Stimulated activated naive B cell treated with anti-CD40 and anti-IgM and Interleukin-4, amounts not matched to agents 10 μg/mL and 1 μg/mL and 100 μg/mL, for 72 hours (primary cell): ENCODE measurements at places on chromosomes 5 and 9.

- DNase-seq: no peak
Observed at GRCh38 chr9:135480071-135480939, 723 bp downstream of the PPP1R26 start.

DNA sequence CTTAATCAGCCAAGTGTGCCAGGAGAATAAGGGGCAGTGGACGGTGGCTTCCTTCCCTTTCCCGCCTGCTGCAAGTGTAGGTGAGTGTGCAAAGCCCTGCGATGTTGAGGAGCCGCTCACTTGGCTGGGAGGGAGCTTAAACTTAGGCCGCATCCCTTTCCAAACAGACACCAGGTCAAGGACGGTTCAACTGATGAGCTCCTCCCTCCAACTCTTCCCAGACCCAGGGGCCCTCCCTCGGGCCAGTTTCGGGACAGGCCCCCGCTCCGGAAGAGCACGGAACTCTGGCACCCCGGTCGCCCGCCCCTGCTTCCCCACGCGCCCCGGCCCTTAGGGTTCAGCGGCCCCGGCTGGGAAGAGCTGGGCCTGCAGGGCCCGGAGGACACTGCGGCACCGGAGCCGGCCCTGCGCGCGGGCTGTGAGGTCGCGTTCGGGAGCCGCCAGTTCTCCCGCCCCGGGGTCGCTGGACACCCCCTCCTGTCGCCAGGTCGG, 481 bp downstream of the MRPL36 start:
- peak; percentile 14 for DNase-seq

GRCh38 chr5:9739135-9739534, 109.0 kb upstream of the TAS2R1 start:
- no peak for DNase-seq

DNA sequence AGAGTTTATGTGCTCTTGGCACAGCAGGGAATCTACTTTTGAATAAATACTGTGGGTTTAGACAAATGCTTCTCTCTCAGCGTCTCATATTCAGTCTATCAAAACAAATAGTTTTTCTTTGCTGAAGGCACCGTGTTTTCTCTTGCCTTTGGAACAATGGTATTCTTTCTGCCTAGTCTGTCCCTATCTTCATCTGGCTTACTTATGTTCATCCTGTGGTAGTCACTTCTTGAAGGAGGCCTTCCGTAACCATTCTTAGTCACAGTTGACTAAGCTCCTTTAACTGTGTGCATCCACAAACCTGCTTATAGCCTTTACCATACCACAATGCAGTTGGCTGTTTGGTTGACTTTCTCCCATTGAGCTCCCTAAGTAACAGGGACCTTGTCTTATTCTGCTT, 45.9 kb downstream of the LARP1 start:
- DNase-seq: no peak
